ENCODE measurements at places on chromosomes 11 and 22.
A peak's percentile ranks its signal among the peaks of the same experiment; 100 is the strongest.

DNA sequence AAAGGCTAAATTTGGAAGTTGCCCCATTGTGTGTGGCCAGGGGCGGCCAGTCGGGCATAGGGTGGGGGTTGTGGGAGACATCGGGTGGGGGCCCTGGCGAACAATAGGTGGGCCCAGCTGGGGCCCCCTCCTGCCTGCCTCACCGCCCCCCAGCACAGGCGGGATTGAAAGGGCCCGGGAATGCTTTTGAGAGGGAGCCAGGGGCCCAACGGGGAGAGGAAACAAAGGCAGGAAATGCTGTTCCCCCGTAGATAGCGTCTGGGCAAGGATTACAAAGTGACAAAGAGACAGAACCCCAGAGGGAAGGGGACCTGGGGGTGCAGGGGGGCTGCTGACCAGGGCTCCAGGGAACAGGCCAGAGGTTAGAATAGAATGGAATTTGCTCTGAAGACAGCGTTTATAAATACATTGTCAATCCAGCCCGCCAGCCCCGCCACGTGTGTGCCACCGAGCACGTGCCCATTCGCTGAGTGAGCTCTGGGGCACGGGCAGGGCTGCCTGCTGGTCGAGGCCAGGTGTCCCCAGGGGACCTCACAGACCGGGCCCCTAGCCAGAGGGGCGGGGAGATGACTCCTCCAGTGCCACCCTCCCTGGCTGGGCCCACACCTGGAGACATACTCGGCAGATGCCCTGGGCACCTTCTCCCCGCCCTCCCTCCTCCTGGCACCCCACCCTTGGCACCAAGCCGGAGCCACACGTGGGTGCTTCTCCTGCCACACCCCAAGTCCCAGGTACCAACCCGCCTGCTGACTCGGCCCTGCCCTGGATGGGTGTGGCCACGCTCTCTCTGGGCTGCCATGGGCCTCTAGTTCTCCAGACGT lies 9.7 kb downstream of the PDGFB start:
- DNase-seq, result no peak

GRCh38 chr11:117837791-117838190 lies 13.2 kb upstream of the FXYD2 start:
- DNase-seq, result no peak

GRCh38 chr22:39732625-39733024 lies 160.9 kb downstream of the ENTHD1 start:
- DNase-seq, result no peak

- DNase-seq, result no peak
These were observed 20.8 kb downstream of the MUC15 start for GRCh38 chr11:26551186-26551801.

GRCh38 chr11:112776834-112777233 lies 184.4 kb upstream of the NCAM1 start:
- no peak for DNase-seq

- peak; percentile 40 for DNase-seq
These were observed 61.5 kb downstream of the CACNG2 start for GRCh38 chr22:36641902-36642640.

GRCh38 chr11:114073007-114073827 lies 13.7 kb downstream of the ZBTB16 start:
- no peak for DNase-seq
